Muscle of arm (tissue), 14 donors: ENCODE measurements at places on chromosomes 13 and 19. TPM values are rescaled to one million over a fixed set of nuclear protein-coding genes. Genes with fewer than 3 reads are reported as not detected.

DNA sequence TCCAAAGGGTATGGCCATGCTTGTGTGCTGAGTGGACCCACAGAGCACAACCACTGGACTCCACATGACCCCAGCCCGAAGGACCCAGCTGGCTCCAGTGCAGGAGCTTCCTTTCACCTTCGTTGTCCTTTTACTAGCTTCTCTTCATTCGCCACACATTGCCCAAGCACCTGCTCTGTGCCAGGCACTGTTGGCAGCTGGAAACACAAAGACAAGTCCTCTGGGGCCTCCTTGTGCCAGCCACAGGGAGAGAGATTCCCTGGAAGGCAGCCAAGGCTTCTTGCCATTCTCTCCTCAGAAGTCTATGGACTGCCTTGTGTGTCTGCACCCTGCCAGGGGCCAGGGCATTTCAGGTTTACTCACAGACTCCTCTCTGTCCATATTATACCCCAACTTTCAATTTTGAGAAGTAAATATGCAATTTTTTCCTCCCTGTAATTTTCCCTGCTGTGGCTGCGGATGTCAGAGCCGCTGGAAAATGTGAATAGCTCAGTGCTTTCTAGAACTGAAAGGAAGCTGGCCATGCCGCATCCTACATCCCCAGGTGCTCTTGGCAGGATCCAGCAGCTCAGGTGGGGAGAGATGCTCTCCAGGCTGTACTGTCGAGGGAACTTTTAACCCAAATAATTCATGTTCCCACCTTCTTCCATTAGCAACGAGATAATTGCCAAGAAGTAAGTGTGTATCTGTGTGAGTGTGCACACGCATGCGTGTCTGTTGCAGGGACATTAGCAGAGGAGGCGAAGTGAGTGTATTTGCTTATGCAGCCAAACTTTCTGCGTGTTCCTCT is 57.2 kb downstream of the CHST8 start:
- DNase-seq = no peak

DNA sequence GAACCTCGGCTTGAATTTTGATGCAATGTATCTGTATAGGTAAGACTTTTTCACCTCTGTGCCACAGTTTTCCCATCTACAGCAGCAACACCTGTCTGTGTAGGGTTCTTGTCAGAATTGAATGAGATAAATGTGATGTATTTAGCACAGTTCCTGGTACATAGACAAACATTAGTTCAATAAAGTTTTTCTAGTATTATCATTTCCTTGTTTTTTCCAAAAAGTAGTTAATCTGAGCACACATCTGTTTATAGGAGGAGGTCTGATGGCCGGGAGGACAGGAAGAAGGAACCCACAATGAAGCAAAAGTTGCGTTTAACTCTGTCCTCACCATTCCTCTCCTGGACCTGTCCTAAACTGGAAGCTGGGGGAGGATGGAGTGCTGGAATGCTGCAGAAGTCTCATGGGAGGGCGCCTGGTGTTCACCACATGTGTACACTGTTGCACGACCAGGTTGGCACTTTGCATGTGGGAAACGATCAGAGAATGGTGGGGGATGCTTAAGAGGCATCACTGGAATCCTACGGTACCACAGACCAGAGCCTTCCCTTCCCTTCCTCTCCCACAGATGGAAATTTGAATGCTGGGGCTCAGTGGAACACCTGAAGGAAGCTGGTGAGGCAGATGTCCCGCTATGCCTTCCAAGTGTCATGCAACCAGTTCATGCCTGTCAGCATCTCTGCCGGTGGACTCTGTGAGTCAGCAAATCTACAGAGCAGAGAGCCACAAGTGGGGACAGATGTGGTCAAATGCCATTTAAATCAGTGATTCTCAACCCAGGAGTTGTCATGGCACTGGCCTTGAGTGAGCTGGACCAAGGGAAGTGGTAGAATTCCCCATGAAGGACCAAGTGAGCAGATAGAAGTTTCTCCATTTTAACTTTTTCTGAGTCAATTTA is 315.6 kb downstream of the DLEU7 start:
- no peak for DNase-seq

The PRR36 gene
- 0.18 TPM for polyA plus RNA-seq

- no peak for DNase-seq
Observed at GRCh38 chr13:109977212-109977968, 191.0 kb upstream of the IRS2 start.

DNA sequence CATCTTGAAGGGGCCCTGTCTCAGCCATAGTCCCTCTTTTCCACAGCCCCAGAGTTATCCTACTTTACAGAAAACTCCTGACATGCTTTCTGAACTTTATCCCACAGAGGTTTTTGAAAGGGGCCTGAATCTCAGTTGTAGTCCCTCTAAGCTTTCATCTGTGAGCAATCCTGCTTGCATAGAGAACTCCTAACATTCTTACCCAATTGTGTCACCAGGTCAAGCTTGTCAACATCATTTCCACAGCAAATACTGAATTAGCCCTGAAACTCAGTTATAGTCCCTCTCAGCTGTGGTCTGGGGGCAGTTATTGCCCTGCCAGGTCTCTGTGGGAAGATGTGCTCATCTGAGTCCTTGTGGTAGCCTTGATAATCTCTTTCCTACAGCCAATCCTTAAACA is 2190.3 kb upstream of the PCDH20 start:
- no peak for DNase-seq

DNA sequence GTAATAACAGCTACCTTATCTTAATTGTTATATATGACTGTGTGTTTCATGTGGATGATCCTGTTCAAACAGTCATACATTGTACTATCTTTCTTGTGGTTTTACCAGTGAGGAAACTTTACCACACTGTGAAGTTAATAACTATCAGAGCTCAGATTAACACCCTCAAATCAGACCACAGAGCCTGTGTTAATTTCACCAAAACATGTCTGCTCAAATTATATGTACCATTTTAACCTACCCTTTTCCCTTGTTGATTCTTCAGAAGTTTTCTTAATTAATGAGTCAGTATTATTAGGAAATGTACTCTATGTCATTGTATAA is 1.8 kb upstream of the ZNF331 start:
- DNase-seq = no peak
